ENCODE measurements at places on chromosomes 3 and 15. TPM values are rescaled to one million over a fixed set of nuclear protein-coding genes. Genes with fewer than 3 reads are reported as not detected.

Gene GOLGA8S
- 0.07 TPM for total RNA-seq

Gene RAD51
- 12.3 TPM for total RNA-seq

Gene LAMB2
- total RNA-seq: 338 TPM

Gene ANKRD63
- total RNA-seq: not detected

Gene GPR27
- not detected for total RNA-seq

Gene DUOXA1
- total RNA-seq: not detected

Gene CLDN16
- total RNA-seq: 0.39 TPM

Gene GOLGA8J
- total RNA-seq: not detected

Gene B2M
- 5,363 TPM for total RNA-seq

Gene RBMS3
- 26.3 TPM for total RNA-seq

Gene STRIT1
- total RNA-seq: not detected

Gene KNG1
- not detected for total RNA-seq

Gene CHDH
- 0.07 TPM for total RNA-seq

Gene ZMYND10
- total RNA-seq: not detected

Gene HTR3C
- total RNA-seq: not detected

Gene GRM2
- not detected for total RNA-seq

Gene OIP5
- 27.7 TPM for total RNA-seq

Gene SAXO2
- total RNA-seq: 2.7 TPM

Gene DNAJB11
- 65.5 TPM for total RNA-seq

Gene MAGI1
- total RNA-seq: 10.2 TPM

Gene TRPM1
- 0.60 TPM for total RNA-seq

Gene GPR149
- total RNA-seq: not detected

Gene P2RY14
- not detected for total RNA-seq

Gene CGGBP1
- 32.4 TPM for total RNA-seq

Gene SI
- total RNA-seq: not detected

Gene FRMD5
- total RNA-seq: 0.54 TPM

Gene CCDC9B
- total RNA-seq: 7.7 TPM

Gene ELL3
- total RNA-seq: 3.1 TPM

Gene HDAC11
- total RNA-seq: 6.1 TPM

Gene ALDH1A3
- 39.8 TPM for total RNA-seq

Gene LDHAL6B
- not detected for total RNA-seq

Gene MESP2
- not detected for total RNA-seq

Gene ITGB5
- total RNA-seq: 190 TPM

Gene FES
- total RNA-seq: 121 TPM

Gene GOLGA6L7
- not detected for total RNA-seq

Gene CDCP1
- total RNA-seq: 1.6 TPM

Gene GPR87
- not detected for total RNA-seq

Gene BCL6
- 5.7 TPM for total RNA-seq

Gene ISL2
- 0.27 TPM for total RNA-seq

Gene FBXO40
- not detected for total RNA-seq

Gene EPM2AIP1
- total RNA-seq: 10.7 TPM
